G401 (cell line): ENCODE measurements at places on chromosomes 1 and 21. TPM values are rescaled to one million over a fixed set of nuclear protein-coding genes. Genes with fewer than 3 reads are reported as not detected.

The SPRR1A gene
- not detected in 2 replicates for total RNA-seq

DNA sequence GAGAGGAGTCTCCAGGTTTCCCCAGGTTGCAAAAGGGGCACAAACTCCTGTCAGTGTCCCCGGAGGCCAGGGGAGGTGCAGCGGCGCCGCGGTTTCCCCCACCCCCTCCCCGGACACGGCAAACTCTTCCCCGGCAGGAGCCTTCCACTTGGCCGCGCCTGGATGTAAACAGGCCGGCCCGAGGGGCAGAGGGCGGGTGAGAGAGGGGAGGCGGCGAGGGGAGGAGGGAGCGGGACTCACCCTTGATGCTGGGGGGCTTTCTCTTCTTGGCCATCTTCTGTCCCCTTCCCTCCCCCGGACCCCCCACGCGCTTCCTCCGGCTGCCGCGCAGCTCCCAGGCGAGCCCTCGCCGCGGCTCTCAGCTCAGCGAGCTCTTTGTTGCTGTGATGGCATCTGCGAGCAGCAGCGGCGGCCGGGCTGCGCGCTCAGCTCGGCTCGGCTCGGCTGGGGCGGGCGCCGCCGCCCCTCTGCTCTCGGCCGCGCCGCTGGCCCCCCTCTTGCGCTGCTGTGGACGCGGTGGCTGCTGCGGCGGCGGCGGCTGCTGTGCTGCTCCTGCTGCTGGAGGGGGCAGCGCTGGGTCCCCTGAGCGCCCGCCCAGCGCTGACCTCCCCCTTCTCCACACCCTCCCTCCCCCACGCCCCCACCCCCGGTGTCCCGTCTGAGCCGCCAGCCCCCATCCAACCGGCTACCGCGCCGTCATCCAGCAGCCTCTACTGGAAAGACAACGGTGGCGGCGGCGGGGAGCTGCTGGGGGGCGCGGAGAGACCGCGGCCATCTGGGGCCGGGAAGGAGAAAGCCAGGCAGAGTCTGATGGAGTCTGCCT is 4.9 kb upstream of the SLC44A5 start:
- DNase-seq: no peak

DNA sequence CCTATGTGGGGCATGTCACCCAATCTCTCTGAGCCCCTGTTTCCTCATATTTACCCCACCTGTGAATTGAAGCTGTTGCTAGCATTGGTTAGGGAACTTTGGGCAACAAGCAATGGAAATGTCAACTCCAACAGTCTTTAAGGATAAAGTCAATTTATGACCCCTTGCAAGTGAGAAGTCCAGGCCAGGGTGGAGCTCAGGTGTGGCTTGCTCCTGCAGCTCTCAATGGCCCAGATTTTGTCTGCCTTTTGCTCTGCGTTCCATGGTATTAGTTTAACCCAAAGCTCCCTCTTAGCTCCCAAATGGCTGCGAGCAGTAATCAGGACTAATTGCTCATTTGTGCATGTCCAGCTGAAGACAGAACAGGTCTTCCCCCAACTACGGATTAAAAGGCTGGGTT is 70.4 kb upstream of the ABCG1 start:
- no peak for DNase-seq

The RAB25 gene
- total RNA-seq: not detected in 2 replicates

GRCh38 chr1:48610628-48611542 is 138.9 kb upstream of the SPATA6 start:
- peak; percentile 5 for DNase-seq

The PLEKHG5 gene
- 8.2 and 8.6 TPM in 2 replicates for total RNA-seq

- peak; percentile 35 for DNase-seq
Measured at GRCh38 chr1:28775121-28775942, 36.6 kb upstream of the OPRD1 start.

The RIIAD1 gene
- total RNA-seq: not detected in 2 replicates

- DNase-seq: no peak
Measured at GRCh38 chr1:29985606-29985945, 737.8 kb downstream of the MATN1 start.

The PTGER3 gene
- not detected in 2 replicates for total RNA-seq

GRCh38 chr1:80163686-80164085 is 1157.2 kb upstream of the ADGRL4 start:
- DNase-seq: no peak

DNA sequence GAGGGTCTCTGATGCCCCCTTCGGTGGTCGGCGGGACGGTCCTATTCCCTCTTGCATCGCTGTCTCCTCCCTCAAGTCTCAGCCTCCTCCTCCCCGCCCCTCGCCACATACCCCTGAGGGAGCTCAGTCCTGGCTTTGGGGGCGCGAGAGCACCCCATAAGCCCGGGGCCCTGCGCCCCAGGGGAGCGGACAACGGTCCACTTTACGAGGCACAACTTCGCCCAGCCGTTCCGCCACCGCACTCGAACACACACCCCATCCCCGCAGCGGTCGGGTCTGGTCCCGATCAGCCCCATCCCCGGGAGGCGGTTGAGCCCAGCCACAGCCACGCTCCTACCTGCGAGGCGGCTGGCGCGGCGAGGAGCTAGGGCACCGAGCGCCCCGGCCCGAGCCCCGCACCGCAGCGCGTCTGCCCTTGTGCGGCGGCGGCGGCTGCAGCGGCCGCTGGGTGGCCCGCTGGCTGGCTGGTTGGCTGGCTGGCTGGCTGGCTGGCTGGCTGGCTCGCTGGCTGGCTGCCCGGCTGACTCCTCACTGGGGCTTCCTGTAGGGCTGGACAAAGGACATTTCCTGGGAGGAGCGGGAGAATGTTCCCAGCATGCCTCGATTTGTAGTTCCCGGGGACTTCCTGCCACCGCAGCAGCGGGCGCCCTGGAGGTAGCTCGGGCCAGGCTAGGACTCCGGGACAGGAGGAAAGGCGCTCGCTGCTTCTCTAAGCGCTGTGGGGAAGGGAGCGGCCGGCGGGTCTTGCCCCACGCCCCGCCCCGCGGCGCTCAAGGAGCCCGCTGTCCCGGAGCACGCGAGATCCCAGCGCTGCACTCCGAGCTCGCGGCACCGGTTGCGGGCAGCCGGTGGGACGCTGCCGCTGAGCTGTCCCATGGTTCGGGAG is at the start of gene ZNF697:
Gene ZNF697 (minus strand): TSS at position 533 of the 886 bp plus-strand sequence. CDS start 22,166 bp downstream, outside the sequence.
- peak; percentile 96 for DNase-seq

GRCh38 chr1:101022294-101022693 is 3.3 kb downstream of the DPH5 start:
- DNase-seq: no peak

The DPT gene
- total RNA-seq: not detected in 2 replicates

DNA sequence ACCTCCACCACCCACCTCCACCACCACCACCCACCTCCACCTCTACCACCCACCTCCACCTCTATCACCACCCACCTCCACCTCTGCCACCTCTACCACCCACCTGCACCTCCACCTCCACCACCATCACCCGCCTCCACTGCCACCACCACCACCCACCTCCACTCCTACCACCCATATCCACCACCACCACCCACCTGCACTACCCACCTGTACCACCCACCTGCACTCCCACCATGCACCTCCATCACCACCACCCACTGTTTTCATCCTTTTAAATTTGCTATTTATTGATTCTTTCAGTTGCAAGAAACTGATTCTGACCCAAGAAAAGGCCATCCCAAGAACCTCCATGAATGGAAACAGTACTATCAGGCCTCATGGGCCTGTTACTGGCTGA is 6.3 kb downstream of the OPTC start:
- no peak for DNase-seq

The TRIM63 gene
- not detected in 2 replicates for total RNA-seq

DNA sequence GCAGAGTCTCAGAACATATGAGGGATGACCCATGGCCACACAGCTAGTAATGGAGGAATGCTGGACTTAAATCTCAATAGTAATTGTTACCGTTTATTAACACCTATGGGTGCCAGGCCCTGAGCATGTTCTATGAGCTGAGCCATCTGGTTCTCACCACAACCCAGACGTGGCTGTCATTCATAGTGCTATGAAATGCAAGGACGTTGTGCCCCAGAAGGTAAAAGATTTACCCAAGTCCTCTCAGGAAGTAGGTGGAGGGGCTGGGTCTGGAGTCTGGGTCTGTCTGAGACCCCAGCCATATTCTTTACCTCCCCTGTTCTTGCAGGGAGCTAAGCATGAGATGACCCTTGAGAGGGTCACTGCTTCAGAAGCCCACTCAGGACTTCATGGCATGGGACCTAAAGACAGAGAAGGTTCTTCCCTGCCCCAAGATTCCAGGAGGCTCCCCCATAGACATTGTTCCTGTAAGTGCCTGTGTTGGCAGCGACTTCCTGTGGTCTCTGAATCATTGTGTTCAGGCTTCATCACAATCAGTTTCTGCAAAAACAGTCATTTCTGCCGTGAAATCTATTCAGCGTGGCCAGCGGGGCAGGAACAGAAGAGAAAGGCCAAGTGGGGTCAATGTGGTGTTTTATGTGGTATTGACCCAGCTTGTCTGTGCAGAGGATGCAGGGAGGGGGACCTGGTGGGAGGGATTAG is 475.4 kb downstream of the PTPRU start:
- DNase-seq: no peak
